ENCODE measurements at places on chromosomes 6 and 20.
A peak's percentile ranks its signal among the peaks of the same experiment; 100 is the strongest.

- H3K27me3 ChIP-seq = no peaks in the 10 kb centered on the region
- H3K4me1 ChIP-seq = peaks cover 18% of the 10 kb centered on the region
- H3K4me3 ChIP-seq = no peak overlapping the region
- peak; percentile 76 for DNase-seq
These were observed 34.3 kb upstream of the ZBP1 start for GRCh38 chr20:57654363-57654997.

GRCh38 chr20:51678026-51678697 lies 90.0 kb downstream of the ATP9A start:
- H3K27me3 ChIP-seq = no peaks in the 10 kb centered on the region
- no peak overlapping the region for H3K27ac ChIP-seq
- H3K4me3 ChIP-seq = no peak overlapping the region
- peaks cover 3% of the 10 kb centered on the region for H3K4me1 ChIP-seq
- no peaks in the 10 kb centered on the region for H3K36me3 ChIP-seq

GRCh38 chr20:46805836-46806235 lies 88.8 kb upstream of the EYA2 start:
- H3K27ac ChIP-seq = no peak overlapping the region
- peaks cover 10% of the 10 kb centered on the region for H3K4me1 ChIP-seq
- no peak for DNase-seq

DNA sequence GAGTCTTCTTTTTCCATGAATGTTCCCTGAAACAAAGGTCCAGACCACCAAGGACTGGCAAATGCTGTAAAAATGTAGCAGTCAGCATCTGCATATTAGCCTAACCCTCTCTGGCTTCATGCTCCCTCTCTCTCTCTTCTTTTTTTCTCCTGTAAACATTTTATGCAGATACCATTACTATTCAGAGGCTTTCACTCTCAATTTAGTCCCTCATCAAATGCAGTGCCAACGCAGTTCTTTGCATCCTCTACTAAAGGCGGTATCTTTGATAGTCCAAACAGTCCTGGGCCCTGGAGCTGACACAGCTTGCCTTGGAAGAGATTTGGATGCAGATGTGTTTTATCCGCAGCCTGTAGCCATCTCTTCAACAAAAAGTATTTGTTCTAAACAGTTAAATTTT lies 167.1 kb upstream of the MMS22L start:
- DNase-seq = no peak
- H3K27ac ChIP-seq = no peak overlapping the region
- no peaks in the 10 kb centered on the region for H3K36me3 ChIP-seq
- H3K4me1 ChIP-seq = no peaks in the 10 kb centered on the region
- no peak overlapping the region for H3K4me3 ChIP-seq
- no peaks in the 10 kb centered on the region for H3K27me3 ChIP-seq

DNA sequence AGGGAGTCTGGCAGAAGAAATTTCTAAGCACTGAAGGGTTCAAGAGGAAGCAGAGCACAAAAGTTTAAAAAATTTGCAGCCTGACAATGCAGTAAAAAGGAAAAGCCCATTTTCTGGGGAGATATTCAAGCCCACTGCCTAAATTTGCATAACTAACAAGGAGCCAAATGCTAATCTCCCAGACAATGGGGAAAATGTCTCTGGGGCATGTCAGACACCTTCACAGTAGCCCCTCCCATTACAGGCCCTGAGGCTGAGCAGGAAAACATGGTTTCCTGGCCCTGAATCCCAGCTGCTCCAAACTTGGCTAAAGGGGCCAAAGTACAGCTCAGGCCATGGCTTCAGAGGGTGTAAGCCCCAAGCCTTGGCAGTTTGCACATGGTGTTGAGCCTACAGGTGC lies 908.5 kb upstream of the MANEA start:
- no peak overlapping the region for H3K27ac ChIP-seq
- H3K27me3 ChIP-seq = no peaks in the 10 kb centered on the region
- no peaks in the 10 kb centered on the region for H3K36me3 ChIP-seq

- H3K27me3 ChIP-seq = no peaks in the 10 kb centered on the region
- H3K36me3 ChIP-seq = no peaks in the 10 kb centered on the region
- H3K4me3 ChIP-seq = no peak overlapping the region
- DNase-seq = no peak
These were observed 373.5 kb downstream of the TBC1D32 start for GRCh38 chr6:120960761-120961160.

- no peaks in the 10 kb centered on the region for H3K27me3 ChIP-seq
- H3K27ac ChIP-seq = no peak overlapping the region
- peaks cover 32% of the 10 kb centered on the region for H3K36me3 ChIP-seq
- no peak for DNase-seq
These were observed 26.9 kb downstream of the AKIRIN2 start for GRCh38 chr6:87675004-87675681.

GRCh38 chr20:53875452-53875851 lies 194.9 kb downstream of the BCAS1 start:
- no peaks in the 10 kb centered on the region for H3K4me1 ChIP-seq
- H3K36me3 ChIP-seq = no peaks in the 10 kb centered on the region
- DNase-seq = peak; percentile 33

GRCh38 chr6:160959726-160960435 lies 31.7 kb upstream of the MAP3K4 start:
- H3K4me3 ChIP-seq = no peak overlapping the region
- no peak for DNase-seq
- H3K36me3 ChIP-seq = no peaks in the 10 kb centered on the region
- no peaks in the 10 kb centered on the region for H3K27me3 ChIP-seq
- no peak overlapping the region for H3K27ac ChIP-seq
- no peaks in the 10 kb centered on the region for H3K4me1 ChIP-seq

- H3K27me3 ChIP-seq = no peaks in the 10 kb centered on the region
- H3K4me1 ChIP-seq = no peaks in the 10 kb centered on the region
- no peak for DNase-seq
- no peak overlapping the region for H3K27ac ChIP-seq
- H3K4me3 ChIP-seq = no peak overlapping the region
These were observed 131.1 kb upstream of the HSF2 start for GRCh38 chr6:122268394-122268793.

GRCh38 chr6:138588805-138589434 lies 89.6 kb upstream of the NHSL1 start:
- no peaks in the 10 kb centered on the region for H3K4me1 ChIP-seq
- no peaks in the 10 kb centered on the region for H3K27me3 ChIP-seq
- H3K4me3 ChIP-seq = no peak overlapping the region
- peak; percentile 87 for DNase-seq
- H3K27ac ChIP-seq = no peak overlapping the region

Data from trophoblast cell (in vitro differentiated cells and primary cell).